ENCODE measurements at places on chromosomes 3 and 15. TPM values are rescaled to one million over a fixed set of nuclear protein-coding genes. Genes with fewer than 3 reads are reported as not detected.
A peak's percentile ranks its signal among the peaks of the same experiment; 100 is the strongest.

- no peaks in the 10 kb centered on the region for H3K27me3 ChIP-seq
- DNase-seq, result no peak
- H3K36me3 ChIP-seq, result no peaks in the 10 kb centered on the region
- no peaks in the 10 kb centered on the region for H3K4me1 ChIP-seq
- H3K27ac ChIP-seq, result no peak overlapping the region
Observed at GRCh38 chr15:100772478-100772877, 107.2 kb upstream of the ALDH1A3 start.

- no peaks in the 10 kb centered on the region for H3K27me3 ChIP-seq
Observed at GRCh38 chr3:14913926-14914778, 33.2 kb upstream of the NR2C2 start.

- H3K27me3 ChIP-seq, result no peaks in the 10 kb centered on the region
- peaks cover 8% of the 10 kb centered on the region for H3K4me1 ChIP-seq
- DNase-seq, result no peak
- H3K36me3 ChIP-seq, result no peaks in the 10 kb centered on the region
Observed at GRCh38 chr3:65883613-65884012, 155.1 kb downstream of the MAGI1 start.

DNA sequence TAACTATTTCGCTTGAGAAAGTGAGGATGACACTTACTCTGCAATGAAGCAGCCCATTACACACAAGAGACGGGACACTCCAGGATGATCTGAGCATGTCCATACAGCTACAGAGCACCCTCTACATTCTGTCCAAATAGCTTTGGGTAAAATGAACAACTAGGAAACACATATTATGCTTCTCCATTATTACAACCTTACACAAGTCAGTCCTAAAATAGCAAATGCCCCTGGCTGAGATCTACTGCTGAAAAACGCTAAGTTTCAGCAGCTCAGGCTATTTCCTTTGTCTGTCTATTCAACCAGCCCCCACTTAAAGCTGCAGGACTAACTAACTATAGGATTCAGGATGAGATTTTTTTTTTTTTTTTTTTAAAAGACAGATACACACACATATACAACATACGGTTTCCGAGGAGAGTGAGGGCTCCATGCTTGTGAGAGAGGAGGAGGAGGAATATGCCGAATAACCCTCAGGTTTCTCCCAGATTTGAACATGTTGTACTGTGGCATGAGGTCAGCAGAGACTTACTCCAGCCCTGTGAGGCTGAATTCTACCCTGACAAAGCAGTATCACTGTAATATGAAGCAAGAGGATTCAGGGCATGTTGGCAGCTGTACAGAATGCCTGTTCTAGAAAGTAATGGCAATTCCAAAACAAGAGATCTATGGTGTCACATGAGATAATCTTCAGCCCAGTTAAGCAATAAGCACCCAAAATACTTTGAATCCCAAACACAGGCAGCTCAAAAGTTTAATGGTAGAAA is 117.3 kb upstream of the PLXND1 start:
- no peaks in the 10 kb centered on the region for H3K36me3 ChIP-seq
- H3K4me3 ChIP-seq, result no peak overlapping the region
- peak; percentile 62 for DNase-seq
- H3K27ac ChIP-seq, result no peak overlapping the region

GRCh38 chr15:32882955-32883354 is 165.2 kb downstream of the GREM1 start:
- no peaks in the 10 kb centered on the region for H3K36me3 ChIP-seq
- H3K27me3 ChIP-seq, result no peaks in the 10 kb centered on the region
- H3K27ac ChIP-seq, result no peak overlapping the region
- no peak for DNase-seq

- H3K4me3 ChIP-seq, result no peak overlapping the region
- H3K27ac ChIP-seq, result no peak overlapping the region
- H3K4me1 ChIP-seq, result no peaks in the 10 kb centered on the region
- DNase-seq, result no peak
- H3K27me3 ChIP-seq, result no peaks in the 10 kb centered on the region
Observed at GRCh38 chr15:49842031-49842730, 221.3 kb downstream of the DTWD1 start.

GRCh38 chr3:16534640-16535262 is 21.3 kb upstream of the RFTN1 start:
- no peaks in the 10 kb centered on the region for H3K27me3 ChIP-seq
- no peaks in the 10 kb centered on the region for H3K36me3 ChIP-seq
- no peak overlapping the region for H3K27ac ChIP-seq
- no peak for DNase-seq
- H3K4me3 ChIP-seq, result no peak overlapping the region
- no peaks in the 10 kb centered on the region for H3K4me1 ChIP-seq

GRCh38 chr15:67385971-67386370 is 131.4 kb downstream of the IQCH start:
- no peaks in the 10 kb centered on the region for H3K4me1 ChIP-seq
- H3K36me3 ChIP-seq, result no peaks in the 10 kb centered on the region
- no peak overlapping the region for H3K27ac ChIP-seq
- H3K27me3 ChIP-seq, result no peaks in the 10 kb centered on the region
- H3K4me3 ChIP-seq, result no peak overlapping the region

DNA sequence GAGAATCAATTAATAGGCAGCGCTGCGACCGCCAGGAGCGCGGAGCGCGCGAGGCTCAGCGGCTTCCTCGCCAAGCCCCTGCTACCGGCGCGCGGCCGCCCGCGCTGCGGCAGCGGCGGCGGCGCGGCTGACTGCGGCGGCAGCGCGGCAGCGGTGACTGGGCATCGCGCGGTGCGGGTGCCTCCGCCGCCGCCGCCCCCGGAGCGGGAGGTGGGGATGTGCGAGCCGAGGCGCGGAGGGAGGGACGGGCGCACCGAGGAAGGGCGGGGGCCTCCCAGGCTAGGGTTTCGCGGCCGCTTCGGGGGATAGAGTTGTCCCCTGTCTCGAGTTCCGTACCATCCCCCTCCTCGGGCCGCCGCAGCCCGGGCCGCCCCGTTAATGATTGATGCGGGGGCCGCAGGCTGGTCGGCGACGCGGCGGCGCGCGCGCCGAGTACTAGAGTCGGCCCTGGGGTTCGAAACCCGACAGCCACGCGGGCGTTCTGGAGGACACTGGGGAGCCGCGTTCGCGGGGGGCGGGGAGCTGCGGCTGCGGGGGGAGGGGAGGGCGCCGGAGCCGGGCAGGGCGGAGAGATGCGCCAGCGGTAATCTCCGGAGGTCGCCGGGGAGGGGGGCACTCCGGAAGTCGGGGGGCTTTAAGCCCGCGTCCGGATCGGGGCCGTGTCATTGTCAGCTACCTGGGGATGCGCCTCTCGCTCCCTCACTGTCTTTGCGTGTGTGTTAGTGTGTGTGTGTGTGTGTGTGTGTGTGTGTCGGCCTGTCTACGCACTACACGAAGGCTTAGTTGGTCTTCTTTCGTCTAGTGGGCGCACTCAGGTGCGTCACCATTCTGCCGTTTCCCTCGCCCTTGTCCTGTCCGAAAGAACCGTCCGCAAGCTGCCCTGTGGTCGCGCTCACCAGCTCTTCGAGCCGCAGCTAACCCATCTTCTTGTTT is at the start of gene PAQR9:
Gene PAQR9 (minus strand): TSS at position 159 of the 933 bp plus-strand sequence. CDS start 338 bp downstream, outside the sequence.
- H3K27ac ChIP-seq, result no peak within 1 kb of the TSS
- H3K27me3 ChIP-seq, result peaks cover 5% of the 10 kb centered on the region
- no peaks in the 10 kb centered on the region for H3K36me3 ChIP-seq
- H3K4me3 ChIP-seq, result peak within 1 kb of the TSS; percentile 25

DNA sequence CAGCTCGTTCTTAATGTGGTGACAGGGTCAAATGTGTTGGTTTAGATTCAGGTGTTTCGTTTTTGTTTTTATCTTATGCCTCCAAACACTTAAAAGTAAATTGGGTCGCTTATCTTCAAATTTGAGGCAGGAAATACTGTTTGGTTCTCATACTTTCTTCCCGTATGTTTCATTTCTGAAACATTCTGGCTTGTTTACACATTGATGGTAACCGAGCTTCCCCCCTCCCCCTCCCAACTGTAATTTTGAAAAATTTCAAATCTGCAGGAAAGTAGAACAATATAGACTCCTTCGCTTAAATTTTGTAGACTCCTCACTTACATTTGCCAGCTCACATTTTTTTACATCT is 64.9 kb downstream of the CMTM8 start:
- no peak overlapping the region for H3K4me3 ChIP-seq
- DNase-seq, result no peak
- H3K4me1 ChIP-seq, result peaks cover 48% of the 10 kb centered on the region
- H3K27me3 ChIP-seq, result no peaks in the 10 kb centered on the region
- no peaks in the 10 kb centered on the region for H3K36me3 ChIP-seq

DNA sequence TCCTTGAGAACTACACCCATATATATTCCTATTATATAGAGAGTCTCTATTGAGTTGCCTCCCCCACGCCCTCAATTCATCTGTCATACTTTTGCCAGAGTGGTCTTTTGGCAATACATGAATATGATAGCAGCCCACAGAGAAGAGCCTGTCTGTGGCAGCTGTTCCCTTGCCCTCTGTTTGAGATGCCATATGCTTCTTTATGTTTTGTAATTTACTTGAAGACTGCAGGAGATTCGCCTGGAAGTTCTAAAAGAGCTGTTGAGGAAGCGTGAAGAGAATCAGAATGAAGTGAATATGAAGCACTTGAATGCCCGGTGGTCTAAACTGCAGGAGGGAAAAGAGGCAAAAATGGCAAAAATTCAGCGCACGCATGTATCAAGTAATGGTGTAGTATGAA is 27.2 kb downstream of the CFAP91 start:
- H3K4me1 ChIP-seq, result no peaks in the 10 kb centered on the region
- no peak for DNase-seq
- H3K36me3 ChIP-seq, result no peaks in the 10 kb centered on the region
- H3K4me3 ChIP-seq, result no peak overlapping the region
- H3K27me3 ChIP-seq, result no peaks in the 10 kb centered on the region

GRCh38 chr3:139297588-139298311 is 46.1 kb upstream of the MRPS22 start:
- peak; percentile 56 for DNase-seq
- H3K27me3 ChIP-seq, result no peaks in the 10 kb centered on the region
- H3K27ac ChIP-seq, result peak overlapping the region; percentile 11
- peaks cover 74% of the 10 kb centered on the region for H3K4me1 ChIP-seq

GRCh38 chr3:181572432-181572831 is 139.3 kb upstream of the SOX2 start:
- H3K27me3 ChIP-seq, result no peaks in the 10 kb centered on the region
- H3K4me3 ChIP-seq, result no peak overlapping the region
- DNase-seq, result no peak
- H3K27ac ChIP-seq, result no peak overlapping the region
- no peaks in the 10 kb centered on the region for H3K36me3 ChIP-seq

GRCh38 chr3:56899078-56899477 is 97.3 kb upstream of the ARHGEF3 start:
- no peak overlapping the region for H3K27ac ChIP-seq
- no peaks in the 10 kb centered on the region for H3K36me3 ChIP-seq
- H3K27me3 ChIP-seq, result no peaks in the 10 kb centered on the region
- no peak overlapping the region for H3K4me3 ChIP-seq
- no peaks in the 10 kb centered on the region for H3K4me1 ChIP-seq
- DNase-seq, result no peak

Gene SLC28A1
- total RNA-seq, result 0.26 TPM

Gene PAQR9
- 0.26 TPM for total RNA-seq

Gene CCDC54
- total RNA-seq, result not detected

Gene AADAC
- total RNA-seq, result 7.3 TPM

Gene GABRB3
- total RNA-seq, result 3.6 TPM

Gene SCAPER
- total RNA-seq, result 22.1 TPM

Gene CNTN6
- not detected for total RNA-seq

Gene PRSS50
- total RNA-seq, result 3.1 TPM

Measured in body of pancreas (tissue), 4 donors.